ENCODE measurements at places on chromosomes 2 and 18.

DNA sequence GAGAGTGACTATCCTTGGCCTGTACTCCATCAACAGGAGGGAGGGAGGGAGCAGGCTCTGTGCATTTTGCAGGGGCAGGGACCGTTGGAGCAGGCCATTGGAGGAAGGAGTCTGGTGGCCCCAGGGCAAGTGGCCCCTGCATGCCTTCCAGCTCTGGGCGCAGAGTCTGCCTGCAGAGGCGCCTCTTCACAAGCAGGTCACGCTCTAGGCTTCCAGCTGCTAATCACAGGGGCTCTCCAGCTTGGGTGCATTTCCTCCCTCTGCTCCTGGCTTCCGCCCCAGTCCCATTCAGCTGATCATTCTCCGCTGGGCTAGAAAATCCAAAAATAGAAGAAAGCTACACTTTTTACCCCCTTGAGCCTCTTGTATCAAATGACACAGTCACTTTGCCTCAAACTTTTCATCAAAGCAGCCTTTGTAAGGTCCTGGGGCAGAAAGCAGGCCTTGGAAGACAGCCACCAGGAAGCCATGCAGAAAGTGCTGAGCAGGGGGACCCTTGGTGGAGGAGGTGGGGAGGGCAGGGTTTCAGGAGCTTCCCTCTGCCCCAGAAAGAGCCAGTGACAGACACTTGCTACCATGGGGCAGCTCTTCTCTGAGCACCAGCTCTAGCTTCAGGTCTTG, 11.3 kb downstream of the TMEM247 start:
- DNase-seq = no peak

GRCh38 chr2:127082974-127083373, 24.0 kb downstream of the BIN1 start:
- DNase-seq = no peak

DNA sequence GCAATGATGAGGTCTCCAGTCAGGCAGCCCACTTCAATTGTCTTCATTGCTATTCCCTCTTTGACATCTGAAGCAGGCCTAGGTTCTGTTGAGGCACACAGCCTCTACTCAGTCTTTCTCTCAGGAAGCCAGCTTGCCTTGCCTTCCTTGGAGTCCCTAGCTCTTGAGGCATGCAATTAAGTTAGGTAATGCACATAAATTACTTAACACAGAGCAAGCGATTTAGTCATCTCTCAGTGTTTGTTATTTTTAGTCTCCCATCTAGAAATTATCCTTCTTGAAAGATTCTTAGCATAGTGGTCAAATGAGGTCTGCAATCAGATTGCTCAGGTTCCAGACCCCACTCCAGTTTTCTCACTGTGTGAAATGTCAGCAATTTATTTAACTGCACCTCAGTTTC, 32.0 kb downstream of the SULT1C4 start:
- no peak for DNase-seq

GRCh38 chr18:23933407-23933806, 81.1 kb upstream of the TTC39C start:
- no peak for DNase-seq

DNA sequence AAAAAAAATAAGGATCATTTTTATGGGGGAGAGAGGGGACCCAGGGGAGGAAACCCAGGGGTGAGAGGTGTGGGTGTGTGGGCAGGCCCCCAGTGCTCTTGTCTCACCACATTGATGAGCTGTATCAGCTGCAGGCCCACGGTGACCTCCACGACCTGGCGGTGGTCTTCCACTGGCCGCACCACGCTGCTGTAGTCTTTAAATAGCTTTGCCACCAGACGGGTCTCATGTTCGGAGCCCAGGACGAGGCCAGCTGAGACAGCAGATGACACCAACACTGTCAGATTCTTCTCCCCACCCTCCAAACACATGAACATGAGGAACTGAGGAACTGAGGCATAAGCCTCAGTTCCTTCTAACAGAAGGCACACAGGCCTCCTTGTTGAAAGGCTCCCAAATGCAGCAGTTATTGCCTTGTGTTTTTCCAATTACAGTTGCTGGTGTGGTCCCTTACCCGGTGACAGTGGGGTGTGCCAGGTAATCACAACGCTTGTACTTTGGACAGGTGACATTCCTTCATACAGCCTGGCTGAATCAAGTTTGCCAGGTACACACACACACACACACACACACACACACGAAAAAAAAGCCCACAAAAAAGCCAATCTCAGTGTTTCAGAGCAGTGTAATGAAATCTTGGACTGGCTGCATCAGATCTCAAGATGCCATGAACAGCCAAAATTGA, 4.7 kb downstream of the CHRNA1 start:
- DNase-seq = no peak

DNA sequence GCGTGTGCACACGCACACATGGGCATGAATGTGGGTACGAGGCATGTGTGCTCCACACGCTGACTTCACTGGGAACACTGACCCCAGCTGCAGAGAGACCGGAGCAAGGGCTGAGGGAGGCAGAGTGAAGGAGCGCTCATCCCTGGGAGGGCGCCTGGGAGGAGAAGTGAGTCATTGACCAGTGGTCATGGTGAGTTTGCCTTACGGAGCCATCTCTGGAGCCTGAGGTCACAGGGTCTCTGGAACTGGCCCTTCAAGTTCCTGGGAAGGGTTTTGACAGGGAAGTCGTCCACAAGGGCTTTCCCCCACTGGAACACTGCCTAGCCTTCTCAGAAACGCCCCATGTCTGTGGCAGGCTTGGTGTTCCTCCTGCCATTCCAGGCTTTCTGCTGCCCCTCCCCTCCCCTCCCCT, 14.3 kb upstream of the TMEM185B start:
- DNase-seq = peak; percentile 64

- DNase-seq = no peak
Observed at GRCh38 chr2:54371460-54372065, 84.6 kb upstream of the SPTBN1 start.

DNA sequence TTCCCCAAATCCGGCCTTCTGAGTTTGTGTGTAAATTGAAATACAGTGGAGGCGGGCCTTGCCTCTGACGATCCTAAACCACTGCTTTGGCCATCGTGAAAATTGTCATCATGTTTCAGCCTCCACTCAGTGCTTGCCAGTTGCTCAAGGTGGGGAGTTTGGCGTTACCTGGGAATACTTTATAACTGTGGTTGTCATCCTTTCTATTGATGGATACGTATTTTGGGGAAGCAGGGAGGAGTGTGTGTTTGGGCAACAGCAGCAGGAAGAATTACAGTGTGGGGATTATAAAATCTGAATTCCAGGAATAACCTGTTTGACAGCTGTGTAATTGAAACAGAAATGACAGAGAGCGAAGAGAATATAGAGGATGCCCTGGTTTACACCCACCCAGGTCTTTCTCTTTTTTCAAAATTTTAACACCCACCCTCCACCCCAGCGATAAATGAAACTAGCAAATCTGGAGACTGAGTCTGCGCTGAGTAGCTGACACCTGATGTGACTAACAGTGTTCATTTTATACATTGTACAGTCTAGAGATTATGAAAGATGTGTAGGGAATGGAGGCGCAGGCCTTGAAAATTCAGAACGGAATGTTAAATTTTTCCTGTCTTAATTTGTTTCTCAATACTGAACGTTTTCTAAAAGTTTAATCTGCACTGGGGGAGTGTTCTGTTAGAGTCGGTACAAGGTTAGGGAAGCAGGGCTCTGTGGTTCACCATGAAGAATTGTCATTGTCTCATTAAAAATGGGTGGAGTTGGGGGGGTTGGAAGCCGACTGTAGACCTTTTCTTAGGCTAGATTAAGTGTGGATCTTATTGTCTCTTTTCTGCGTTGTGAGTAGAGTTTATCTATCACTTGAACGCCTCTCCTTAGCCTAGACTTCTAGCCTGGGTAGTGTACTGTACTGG, 1.6 kb downstream of the MAP4K4 start:
- DNase-seq = no peak

GRCh38 chr2:43441195-43441594, 154.6 kb downstream of the THADA start:
- no peak for DNase-seq

DNA sequence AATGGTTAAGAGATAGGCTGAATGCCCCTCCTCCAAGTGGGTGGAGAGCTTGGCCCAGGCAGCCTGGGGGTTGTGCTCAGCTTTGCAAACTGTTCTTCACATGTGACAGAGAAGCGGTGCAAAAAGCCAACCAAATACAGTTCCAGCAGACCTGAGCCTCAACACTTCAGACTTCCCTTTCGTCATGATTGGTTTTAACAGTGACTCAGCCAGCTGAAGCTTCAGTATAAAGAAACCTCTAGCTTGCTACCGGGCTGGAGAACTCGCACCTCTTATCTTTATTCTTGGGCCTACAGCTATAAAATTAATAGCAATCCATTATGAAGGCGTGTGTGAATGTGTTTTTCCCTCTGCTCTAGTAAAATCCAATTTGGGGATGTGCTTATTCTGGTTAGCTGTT, 20.0 kb downstream of the SETBP1 start:
- no peak for DNase-seq

GRCh38 chr2:40440835-40441234, 11.1 kb downstream of the SLC8A1 start:
- no peak for DNase-seq

DNA sequence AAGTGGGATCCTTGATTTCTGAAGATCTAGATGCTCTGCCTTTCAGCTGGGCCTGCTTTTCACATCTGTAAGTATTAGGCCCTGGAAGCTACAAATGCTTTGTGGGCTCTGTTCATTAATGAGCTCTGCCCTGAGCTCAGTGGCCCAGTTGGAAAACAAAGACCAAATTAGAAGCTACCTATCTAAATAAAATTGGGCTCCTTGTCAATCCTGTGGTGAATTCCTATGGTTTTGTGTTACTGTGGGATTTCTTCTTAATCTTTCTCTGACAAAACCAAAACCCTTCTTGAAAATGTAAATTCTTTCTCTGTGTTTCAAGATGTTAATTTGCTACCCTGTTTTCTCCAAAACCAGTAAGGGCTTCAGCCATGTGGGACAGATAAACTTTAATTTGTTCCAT, 219.0 kb upstream of the HS6ST1 start:
- DNase-seq = no peak

DNA sequence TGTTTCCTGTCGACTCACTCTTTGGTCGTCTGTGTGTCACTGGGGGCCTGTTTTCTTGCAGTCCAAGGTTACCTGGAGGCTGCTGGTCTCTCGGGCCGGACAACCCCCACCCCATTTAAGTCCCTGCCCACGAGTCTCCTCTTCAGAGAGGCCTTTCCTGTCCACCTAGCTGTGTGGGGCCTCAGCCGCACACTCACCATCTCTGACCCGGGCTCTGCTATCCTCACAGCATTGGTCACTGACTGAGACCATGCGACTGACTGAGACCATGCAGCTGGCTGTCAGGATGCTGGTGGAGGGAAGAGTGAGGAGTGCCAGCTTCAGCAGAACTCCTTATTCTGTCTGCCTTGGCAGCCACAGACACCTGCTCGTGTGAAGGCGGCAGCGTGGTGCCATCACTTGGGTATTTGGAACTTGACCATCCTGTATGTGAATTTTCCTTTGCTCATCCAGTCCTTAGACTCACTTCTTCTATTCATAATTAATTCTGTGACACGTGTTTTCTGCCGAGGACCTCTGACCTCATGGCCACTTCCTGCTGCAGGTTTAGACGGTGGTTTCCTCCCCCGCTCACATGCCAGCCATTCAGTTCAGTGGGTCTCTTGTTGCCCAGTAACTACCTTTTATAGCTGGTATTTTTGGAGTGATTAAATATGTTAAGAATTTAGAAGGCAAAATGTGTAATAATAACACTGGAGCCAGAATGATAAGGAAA, 47.5 kb upstream of the ASB1 start:
- DNase-seq = peak; percentile 77

- DNase-seq = no peak
Observed at GRCh38 chr2:211329882-211330281, 773.5 kb downstream of the CPS1 start.

DNA sequence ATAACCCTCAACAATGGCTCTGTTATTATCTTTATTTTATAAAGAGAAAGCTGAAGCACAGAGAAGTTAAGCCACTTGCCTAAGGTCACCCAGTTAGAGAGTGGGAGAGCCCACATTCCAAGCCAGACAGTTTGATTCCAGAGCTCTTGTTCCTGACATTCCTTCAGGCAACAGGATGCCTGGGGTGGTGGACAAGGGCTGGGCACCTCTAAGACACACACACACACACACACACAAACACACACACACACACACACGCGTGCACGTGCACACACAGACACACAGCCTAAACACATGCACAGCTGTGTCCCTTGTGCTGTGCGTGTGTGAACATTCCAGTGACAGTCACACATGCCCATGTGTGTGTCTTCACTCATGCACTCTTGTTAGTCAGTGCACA, 26.4 kb downstream of the CELF4 start:
- no peak for DNase-seq

Measured in HS-5 (cell line).